MV-4-11 (cell line): ENCODE measurements at places on chromosomes 13 and 19.

- DNase-seq, result peak; percentile 50
Measured at GRCh38 chr19:56566904-56567273, 379 bp upstream of the ZNF470 start.

DNA sequence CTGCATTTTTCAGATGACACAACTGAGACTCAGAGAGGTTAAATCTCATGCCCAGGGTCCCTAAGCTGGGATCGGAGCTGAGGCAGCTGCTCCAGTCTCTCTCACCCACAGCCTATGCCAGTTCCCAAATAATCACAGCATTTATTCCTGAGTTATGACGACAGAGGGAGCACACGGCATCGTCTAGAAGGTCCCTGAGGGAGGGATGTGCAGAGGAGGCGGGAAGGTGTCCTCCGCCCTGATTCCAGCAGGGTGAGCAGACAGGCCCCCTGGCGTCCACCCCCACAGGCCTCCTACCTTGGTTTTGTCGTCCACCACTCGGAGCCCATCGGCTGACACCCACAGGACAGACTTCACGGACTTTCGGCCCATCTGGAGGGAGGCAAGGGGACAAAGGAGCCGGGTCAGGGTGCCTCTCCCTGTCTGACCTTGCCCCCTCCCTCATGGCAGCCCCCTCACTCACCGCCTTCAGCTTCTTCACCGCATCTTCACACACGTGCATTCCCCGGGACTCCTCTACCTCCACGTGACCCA, 8.0 kb downstream of the NUMBL start:
- DNase-seq, result no peak

DNA sequence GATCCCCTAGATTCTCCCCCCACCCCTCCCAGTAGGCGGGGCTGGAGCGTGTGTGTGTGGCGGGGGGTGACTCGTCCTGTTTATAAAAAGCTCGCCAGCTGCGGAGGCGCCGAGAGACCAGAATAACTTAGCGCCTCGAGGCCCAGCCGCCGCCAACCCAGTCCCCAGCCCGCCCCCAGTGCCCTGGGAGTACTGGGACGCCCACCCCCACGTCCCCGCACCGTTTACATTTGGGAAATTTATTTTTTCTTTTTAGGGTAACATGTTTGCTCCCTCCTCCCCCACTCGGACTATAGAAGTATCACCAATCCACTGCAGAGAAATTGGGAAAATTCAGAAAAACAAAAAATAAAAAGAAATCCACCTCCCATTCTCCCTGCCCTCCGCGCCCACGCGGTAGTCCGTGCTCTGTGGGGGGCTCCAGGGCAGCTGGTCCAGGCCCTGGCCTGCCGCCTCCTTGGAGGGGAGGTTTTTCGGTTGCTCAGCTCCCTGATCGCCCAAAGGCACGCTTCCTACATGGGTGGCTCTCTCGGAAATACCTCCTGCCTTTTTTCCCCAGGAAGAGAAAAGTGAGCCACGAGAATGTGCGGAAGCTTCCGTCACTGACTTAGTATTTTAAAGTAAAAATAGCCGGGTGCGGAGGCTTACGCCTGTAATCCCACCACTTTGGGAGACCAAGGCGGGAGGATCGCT, 1.5 kb upstream of the RAB3A start:
- peak; percentile 63 for DNase-seq

DNA sequence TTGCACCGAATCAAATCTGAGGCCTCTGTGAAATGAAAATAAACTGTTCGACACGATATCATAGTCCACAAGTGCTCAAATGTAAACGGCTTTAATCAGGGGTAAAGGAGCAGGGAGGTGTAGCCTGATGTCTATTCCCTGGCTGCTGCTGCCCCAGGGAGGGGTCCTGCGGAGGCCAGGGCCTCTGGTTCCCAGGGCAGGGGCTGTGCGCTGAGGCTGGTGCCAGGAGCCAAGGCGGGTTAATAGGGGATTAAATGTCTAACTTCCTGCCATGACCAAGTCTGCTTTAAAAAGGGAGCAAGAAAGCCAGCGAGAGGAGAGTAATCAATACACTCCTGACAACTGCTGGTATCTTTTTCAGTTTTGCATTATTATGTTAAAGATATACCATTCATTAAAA, 59.4 kb downstream of the ZNF536 start:
- no peak for DNase-seq

DNA sequence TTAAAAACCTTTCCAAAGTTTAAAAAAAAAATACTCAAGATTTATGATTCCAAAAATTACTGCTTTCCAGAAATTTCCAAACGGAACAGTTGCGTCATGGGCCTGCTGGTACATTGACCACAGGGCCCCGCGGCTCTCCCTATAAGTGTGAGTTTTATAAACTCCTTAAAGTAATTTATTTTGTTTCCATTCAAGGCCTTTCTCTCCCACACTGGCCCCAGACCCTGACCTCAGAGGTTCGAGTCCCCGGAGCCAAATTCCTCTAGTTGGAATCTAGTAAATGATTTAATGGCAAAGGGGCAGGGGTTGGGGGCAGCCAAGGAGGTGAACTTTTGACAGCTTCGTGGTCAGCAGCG, 97.5 kb downstream of the INSR start:
- no peak for DNase-seq

- no peak for DNase-seq
Measured at GRCh38 chr19:6778386-6778785, 5.9 kb downstream of the VAV1 start.

DNA sequence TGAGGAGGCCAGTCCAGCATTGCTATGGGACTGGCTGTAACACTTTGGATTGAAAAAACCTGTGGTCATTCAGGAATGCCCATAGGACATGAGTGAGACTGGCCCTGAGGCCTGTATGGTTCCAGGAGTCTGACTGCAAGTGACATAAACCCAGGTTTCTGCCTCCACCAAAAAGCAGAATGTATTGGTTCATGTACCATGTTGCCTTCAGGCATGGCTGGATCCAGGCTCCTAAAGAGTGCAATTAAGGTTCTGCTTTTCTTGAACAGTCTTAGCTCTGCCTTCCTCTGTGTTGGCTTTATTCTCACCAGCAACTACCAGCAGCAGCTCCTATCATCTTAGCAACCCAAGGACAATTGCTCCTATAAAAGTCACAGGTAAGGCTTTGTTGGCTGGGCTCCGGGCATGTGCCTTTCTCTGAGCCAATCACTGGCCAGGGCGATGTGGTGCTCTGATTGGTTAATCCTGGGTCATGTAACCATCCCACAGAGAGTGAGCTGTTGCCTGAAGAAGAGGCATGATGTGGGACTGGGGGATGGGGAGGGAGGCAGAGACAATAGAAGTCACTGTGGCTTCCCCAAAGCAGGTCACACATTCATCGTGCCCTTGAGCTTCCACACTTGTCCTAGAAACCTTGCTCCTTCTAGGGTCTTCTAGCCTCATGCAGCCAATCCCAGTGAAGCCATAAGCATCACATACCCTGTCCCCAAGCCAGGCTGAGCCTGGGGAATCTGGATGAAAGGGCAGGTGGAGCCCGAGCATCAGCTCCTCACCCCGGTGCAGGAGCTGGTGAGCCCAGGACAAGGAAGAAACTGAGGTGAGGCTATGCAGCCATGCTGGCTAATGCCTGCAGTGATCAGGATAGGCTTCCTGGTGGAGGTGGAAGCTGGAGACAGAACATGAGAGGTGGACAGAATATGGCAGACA, 123.9 kb downstream of the URI1 start:
- DNase-seq, result no peak

DNA sequence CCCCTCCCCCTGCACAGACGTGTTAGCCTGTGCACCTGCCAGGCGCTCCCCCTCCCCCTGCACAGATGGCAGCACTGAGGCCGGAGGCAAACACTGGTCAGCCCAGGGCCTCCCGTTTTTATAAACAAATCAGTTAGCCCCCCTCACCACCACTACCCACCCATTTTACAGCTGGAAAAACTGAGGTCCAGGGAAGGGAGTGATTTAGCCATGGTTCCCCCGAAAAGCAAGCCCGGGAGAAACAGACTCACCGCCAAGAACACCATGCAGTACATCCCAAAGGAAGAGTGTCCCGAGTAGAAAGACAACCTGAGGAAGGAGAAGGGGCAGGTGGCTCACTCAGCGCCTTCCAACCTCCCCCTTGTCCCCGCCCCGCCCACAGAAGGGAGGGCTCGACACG, 8.7 kb downstream of the PLPP2 start:
- DNase-seq, result no peak

DNA sequence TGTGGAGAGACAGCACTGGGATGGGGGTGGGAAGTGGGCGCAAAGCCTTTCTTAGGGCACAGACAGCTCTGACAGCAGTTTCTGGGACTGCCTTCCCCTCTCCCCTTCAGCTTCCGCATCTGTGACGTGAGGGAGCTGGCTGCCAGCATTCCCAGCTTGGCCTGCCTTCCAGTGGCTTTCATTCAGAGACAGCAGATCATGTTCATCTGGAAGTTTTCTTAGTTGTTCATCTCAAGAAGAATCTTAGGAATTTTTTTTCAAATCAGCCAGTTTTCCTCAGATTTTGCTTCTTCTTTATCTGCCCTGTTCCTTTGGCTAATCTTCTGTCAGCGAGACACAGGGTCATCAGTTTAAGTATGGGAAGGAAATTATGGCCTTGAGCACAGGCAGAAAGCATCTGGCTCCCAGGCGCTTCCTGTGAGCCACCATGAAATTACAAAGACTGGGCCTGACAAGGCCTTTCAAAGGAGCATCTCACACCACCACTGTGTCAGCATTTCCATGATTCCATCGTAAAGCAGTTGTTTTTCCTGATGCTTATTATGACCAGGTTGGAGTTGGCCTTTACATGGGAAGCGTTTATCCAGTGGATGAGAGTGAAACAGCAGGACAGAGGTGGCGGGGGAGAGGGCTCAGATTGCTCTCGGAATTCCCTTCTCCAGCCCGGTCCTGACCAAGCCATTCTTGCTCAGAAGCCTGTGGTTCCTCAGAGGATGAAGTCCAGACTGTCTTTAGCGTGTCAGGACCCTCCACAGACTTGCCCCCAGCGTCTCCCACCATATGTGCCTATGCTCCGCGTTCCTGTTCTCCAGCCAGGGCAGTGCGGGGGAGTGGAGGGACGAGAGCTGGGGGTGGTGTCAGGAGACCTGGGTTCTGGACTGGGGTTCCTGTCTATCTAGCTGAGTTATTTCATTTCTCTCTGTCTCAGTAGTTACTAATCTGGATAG, 43.6 kb downstream of the ARHGAP35 start:
- no peak for DNase-seq

DNA sequence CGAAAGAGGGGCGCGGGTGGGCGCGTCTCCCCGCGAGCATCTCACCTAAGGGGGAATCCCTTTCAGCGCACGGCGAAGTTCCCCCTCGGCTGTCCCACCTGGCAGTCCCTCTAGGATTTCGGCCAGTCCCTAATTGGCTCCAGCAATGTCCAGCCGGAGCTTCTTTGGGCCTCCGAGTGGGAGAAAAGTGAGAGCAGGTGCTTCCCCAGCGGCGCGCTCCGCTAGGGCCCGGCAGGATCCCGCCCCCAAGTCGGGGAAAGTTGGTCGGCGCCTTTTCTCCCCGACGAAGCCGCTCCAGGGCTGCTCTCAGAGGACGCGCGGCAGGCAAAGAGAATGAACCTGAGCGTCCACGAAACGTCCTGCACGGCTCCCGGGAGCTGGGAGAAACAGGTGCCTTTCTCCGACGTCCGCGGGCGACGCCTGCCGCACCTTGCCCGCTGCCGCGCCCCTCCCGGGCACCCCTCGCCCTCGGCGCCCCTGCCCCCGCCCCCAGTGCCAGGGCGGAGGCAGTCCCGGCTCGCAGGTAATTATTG, 366 bp upstream of the KL start:
- DNase-seq, result no peak

- peak; percentile 26 for DNase-seq
Measured at GRCh38 chr13:60448907-60449510, 52.0 kb downstream of the TDRD3 start.

- no peak for DNase-seq
Measured at GRCh38 chr13:103487841-103488240, 421.6 kb upstream of the SLC10A2 start.

DNA sequence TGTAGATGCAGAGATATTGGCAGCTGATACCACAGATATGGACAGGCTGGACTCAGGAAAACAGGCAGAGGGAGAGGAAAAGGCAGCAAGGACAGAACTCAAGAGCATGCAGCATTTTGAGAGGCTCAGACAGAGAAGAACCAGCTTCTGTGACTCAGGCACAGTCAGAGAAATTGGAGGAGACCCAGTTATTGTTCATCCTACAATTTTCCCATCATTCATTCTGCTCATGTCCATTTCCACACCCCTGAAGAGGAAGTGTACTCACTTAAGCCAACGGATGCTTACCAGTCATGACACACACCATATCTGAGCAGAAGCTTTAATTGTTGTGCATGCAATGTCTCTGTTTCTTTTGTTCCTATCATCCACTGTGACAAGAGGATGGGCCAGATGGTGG, 359.8 kb upstream of the HTR2A start:
- peak; percentile 9 for DNase-seq

GRCh38 chr13:110411688-110412059, 104.6 kb downstream of the COL4A2 start:
- no peak for DNase-seq

DNA sequence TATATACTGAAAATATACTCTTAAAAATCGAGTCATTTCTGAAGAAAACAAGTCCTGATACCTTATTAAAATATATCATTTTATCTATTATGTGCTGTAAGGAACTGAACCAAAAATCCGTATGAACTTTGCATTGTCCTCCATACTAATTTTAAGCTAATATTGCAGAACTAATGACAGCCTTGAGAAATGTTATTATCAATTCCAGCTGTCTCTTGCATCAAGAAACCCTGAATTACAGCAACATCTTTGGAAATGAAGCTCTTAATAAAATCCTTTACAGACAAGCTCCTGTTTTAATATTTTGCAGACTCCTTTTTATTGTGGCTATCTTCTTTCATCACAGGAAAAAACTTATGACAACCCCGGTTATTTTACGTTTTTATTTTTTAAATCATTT, 1335.3 kb downstream of the EFNB2 start:
- no peak for DNase-seq

DNA sequence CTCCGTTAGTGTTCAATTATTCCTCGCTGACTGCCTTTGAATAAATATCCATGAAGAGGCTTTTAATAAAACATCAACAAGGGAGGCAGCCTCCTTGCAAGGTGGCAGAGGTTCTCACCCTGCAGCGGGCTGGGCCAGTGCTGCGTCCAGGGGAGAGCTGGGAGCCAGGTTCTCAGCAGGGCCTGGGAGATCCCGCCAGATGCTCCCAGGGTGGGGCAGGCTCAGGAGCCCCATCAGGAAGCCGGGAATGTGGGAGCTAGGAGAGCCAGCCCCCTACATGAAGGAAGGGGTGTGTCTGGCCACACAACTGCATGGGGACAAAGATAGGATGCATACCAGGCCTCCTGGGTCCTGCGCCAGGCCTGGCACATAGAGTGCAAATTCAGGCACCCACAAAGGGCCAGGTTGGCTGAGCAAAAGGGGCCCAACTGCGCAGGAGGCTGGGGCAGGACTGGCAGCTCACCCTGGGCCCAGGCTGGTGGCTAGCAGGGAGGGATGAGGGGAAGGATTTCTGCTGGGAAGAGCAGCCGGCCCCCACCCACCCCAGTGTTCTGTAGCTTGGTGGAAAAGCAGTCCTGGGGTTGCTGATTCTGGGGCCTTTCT, 22.8 kb downstream of the VSTM2B start:
- DNase-seq, result no peak
